Tracheal epithelial cell (primary cell): ENCODE measurements at places on chromosomes 6 and 20. TPM values are rescaled to one million over a fixed set of nuclear protein-coding genes. Genes with fewer than 3 reads are reported as not detected.

Gene PHACTR3
- 3.4 and 13.6 TPM in 2 replicates for total RNA-seq

Gene SLC17A4
- under 0.01 TPM in 1 of 2 replicates, not detected in the other for total RNA-seq

Gene ATP6V1G2
- total RNA-seq: 0.21 and 1.2 TPM in 2 replicates

Gene MAFB
- total RNA-seq: 1.4 and 1.5 TPM in 2 replicates

Gene CBLN4
- not detected in 2 replicates for total RNA-seq

Gene RBBP8NL
- 0.24 and 0.64 TPM in 2 replicates for total RNA-seq

Gene SYNDIG1
- total RNA-seq: 0.24 TPM in 1 of 2 replicates, not detected in the other

Gene ENPP3
- under 0.01 and 0.21 TPM in 2 replicates for total RNA-seq

Gene GSTA3
- not detected in 2 replicates for total RNA-seq

Gene NKX2-4
- not detected in 2 replicates for total RNA-seq

Gene ASIP
- total RNA-seq: not detected in 2 replicates

Gene CST7
- not detected in 2 replicates for total RNA-seq
